Activated naive CD4-positive, alpha-beta T cell treated with anti-CD3 and anti-CD28 coated beads, Interleukin-2, amount 10 ng/mL, durations not matched to agents 7 days and 5 days (primary cell): ENCODE measurements at places on chromosomes 7 and 10.

DNA sequence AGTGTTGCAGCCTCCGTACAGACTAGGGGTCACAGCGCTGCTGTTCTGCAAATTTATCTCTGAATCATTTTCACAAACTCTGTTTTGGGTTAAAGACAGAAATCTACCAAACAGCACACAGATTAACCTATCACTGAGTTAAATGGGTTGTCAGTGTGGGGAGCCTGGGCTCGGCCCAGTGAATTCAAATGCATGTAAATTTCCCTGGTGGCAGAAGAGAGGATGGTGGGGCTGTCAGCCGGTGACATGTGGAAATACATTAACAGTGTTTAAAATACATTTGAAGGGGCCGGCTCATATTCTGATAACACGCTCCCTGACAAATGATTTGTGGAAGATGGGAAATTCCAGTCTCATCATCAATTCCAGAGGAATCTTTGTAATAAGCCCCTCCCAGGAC is 309.6 kb upstream of the MKI67 start:
- no peaks in the 10 kb centered on the region for H3K4me1 ChIP-seq
- no peak for DNase-seq
- H3K4me3 ChIP-seq: no peak overlapping the region

DNA sequence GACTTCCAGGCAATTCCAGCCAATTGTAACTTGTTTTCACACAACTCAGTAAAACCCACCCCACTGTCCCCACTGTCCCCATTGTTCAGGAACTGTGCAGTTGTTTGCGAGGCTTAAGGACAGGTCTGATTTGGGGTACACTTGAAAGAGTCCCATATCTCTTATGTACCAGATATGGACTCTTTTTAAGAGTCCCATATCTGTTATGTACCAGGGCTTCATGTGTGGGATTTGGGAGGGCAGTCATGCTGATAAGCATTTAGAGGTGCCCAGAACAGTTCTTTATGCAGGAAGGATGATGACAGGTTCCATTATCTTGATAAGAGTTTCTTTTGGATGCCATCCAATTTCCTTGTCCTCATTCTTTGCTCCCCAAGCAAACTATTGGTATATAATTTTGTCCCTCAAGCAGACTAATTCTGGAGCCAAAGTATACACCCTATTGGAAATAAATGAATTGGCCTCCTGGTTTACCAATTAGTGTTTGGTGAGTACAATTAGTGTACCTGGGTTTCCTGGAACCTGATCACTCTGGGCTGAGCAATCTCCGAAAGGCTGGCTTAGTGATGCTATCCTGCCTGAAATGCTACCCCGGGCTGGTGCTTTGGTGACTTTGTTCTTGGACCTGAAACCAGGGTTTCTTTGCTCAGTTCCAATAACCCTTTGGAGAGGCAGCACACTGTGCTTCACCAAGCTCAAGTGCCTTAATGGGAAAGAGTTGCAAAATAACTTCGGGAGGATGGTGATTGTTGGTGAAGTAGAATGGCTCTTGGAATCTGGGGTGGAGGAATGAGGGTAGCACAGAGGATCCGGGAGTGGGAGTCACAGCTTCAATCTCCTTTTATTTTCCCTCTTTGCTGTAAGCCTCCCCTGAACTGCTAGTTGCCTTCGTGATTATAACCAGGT is 6.2 kb upstream of the DMBT1 start:
- no peak overlapping the region for H3K27ac ChIP-seq
- no peaks in the 10 kb centered on the region for H3K36me3 ChIP-seq
- no peak for DNase-seq
- no peak overlapping the region for H3K4me3 ChIP-seq
- H3K27me3 ChIP-seq: peaks cover 23% of the 10 kb centered on the region

DNA sequence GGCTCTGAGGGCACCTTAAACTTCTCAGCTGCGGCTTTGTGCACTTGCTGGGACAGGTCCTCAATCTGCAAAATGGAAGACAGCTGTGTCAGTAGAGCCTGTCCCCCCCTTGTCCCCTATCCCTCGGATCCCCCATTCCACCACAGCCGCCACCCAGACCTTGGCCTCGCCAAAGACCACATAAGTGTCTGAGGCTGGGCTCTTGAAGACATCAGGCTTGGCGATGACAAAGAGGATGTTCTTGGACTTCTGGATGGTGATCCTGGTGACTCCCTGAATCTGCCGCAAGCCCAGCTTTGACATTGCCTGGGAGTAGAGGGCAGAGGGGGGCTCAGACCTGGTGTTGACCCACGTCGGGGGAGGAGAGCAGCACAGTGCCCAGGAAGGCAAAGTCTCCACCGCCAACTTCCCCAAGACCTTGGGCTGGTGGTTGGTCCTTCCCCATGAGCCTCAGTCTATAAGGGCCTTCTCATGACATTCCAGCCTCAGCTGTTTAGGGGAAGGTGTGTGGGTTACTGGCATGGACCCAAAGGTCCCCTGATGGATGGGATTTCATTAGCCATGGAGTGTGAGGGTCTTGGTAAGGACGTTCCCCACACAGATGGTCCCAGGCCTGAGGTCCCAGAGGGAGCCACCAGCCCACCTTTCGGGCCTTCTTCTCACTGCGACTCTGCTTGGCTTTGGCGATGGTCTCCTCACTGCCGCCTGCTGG is 7.7 kb downstream of the NACAD start:
- peaks cover 20% of the 10 kb centered on the region for H3K27me3 ChIP-seq
- H3K4me3 ChIP-seq: no peak overlapping the region
- peaks cover 7% of the 10 kb centered on the region for H3K36me3 ChIP-seq

DNA sequence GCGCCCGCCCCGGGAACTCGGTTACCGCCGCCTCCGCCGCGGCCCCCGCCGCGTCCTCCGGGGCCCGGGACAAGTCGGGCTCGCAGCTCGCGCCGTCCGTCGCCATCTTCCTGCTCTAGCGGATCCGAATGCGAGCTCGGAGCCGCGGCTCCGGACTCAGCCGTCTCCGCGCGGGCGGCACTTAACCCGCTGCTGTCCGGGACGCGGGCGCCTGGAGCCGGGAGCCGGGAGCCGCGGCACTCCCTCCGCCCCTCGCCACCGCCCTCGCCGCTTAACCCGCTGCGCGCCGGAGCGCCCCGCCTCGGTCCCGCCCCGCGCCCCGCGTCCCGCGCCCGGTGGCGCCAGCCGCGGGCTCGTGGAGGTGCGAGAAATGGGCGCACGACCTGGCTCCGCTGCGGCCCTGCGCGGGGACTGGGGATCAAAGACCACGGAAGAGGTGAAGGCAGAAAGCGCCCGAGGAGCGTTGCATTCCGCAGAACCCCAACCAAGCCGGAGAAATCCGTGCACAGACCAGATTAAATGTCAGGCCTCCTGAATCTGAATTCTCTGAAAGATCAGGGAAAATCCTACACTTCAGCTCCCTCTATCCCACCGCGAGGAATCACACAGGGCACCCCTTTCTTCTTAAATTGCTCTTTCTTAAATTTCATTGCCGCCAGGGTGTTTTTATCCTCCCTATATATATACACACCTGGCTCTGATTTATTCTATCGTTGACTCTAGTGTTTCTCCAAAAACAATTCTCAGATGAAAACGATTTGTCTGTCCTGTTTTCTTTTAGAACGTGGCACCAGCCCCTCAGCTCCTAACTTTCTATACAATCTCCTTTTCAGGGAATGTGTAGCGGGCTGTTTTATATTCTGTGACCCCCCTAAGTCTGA is at the start of gene CTTNBP2:
Gene CTTNBP2 (minus strand): TSS at position 132 of the 881 bp plus-strand sequence. CDS start 26 bp downstream, at position 106.
- no peaks in the 10 kb centered on the region for H3K36me3 ChIP-seq
- peak; percentile 25 for DNase-seq
- H3K4me3 ChIP-seq: peak within 1 kb of the TSS; percentile 4
- peaks cover 40% of the 10 kb centered on the region for H3K27me3 ChIP-seq

DNA sequence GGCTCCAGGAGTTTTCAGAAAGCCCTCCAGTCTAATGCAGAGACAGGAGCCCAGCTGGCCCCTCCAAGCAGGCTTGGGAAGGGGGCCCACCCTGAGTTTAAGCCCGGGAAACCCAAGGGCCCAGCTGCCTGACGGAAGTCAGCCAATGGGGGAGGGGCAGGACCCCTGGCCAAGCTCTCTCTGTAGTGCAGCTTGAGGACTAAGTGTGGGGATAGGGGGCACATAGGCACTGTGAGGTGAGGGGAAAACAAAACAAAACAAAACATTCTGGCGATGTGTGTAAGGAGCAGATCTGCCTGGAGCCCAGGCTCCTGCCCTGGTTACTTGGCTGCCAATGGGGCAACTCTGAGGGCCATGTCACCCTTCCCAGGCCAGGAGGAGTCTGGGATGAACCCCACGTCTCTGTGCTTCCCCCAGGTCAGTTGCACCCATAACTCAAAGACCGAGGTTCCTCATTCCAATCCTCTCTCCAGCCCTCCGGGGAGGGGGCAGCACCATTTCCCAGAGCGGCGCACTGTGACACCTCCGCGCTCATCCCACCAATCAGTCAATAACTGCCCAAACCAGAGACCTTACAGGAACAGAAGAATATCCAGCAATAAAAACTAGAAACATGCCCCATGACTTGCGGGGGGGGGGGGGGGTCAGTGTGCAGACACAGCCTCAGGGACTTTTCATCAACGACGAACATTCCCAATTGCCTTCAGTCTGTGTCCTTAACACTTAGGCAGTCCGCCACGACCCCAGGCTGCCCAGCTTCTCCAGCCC is 1.7 kb downstream of the CXCL12 start:
- no peaks in the 10 kb centered on the region for H3K36me3 ChIP-seq
- H3K4me1 ChIP-seq: peaks cover 5% of the 10 kb centered on the region
- no peak overlapping the region for H3K27ac ChIP-seq
- no peak overlapping the region for H3K4me3 ChIP-seq
- H3K27me3 ChIP-seq: peaks cover 89% of the 10 kb centered on the region
